MM.1S (cell line): ENCODE measurements at places on chromosomes 2 and 18.

DNA sequence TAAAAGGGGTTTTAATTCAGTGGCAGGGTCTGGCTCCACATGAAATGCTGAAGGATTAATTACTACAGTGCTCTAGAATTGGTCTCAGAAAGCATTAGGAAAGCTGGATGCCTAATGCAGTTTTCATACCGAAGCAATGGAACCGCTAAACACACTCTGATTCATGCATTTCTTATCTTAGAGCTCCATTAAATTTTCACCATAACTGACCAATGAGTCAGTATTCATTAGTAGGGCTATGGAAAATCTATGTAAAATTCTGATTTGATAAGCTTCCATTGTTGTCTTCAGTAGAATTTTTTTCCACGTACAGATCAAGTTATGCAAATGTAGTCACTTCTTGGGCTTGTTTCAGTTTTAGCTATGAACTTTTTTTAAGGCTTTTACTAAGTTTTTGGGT is 359.9 kb downstream of the ARHGAP15 start:
- no peaks in the 10 kb centered on the region for H3K4me1 ChIP-seq
- no peak for DNase-seq
- H3K36me3 ChIP-seq = no peaks in the 10 kb centered on the region

GRCh38 chr18:45482286-45482685 is 133.0 kb upstream of the SLC14A2 start:
- H3K36me3 ChIP-seq = no peaks in the 10 kb centered on the region
- no peak overlapping the region for H3K27ac ChIP-seq
- no peak for DNase-seq
- H3K27me3 ChIP-seq = no peaks in the 10 kb centered on the region
- H3K4me3 ChIP-seq = no peak overlapping the region

DNA sequence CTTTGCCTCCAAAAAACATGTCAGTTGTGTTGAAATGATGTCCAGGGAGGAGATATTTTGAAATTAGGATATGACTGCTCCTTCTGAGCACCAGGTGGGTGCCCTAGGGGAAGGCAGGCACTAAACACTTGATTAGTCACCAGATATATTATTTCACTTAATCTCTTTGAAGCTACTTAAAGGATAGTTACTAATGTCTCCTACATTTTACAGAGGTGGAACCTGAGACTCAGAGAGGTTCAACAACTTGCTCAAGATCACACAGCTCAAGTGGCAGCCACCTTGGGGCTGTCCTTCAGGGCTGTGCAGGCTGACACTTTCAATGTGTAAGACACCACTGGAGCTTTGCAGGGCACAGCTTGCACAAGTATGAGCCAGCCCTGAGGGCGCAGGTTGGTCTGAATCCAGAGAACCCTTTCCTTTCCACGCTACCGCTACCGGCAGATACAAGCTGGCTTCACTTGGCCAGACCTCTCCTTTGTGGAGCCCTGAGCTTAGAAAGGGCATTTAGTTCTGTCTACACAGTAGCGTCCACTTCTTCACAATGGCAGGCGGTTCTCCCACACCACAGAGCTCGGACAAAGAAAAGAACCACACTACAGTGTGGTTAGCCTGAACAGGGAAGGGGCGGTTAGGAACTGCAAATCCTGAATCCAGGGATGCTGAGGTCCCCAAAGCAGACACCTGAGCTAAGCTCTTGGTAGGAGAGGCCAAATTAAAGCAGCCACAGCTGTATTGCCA is 16.4 kb downstream of the ALPK2 start:
- H3K27me3 ChIP-seq = no peaks in the 10 kb centered on the region
- H3K4me1 ChIP-seq = peaks cover 20% of the 10 kb centered on the region
- DNase-seq = no peak
- no peak overlapping the region for H3K27ac ChIP-seq

DNA sequence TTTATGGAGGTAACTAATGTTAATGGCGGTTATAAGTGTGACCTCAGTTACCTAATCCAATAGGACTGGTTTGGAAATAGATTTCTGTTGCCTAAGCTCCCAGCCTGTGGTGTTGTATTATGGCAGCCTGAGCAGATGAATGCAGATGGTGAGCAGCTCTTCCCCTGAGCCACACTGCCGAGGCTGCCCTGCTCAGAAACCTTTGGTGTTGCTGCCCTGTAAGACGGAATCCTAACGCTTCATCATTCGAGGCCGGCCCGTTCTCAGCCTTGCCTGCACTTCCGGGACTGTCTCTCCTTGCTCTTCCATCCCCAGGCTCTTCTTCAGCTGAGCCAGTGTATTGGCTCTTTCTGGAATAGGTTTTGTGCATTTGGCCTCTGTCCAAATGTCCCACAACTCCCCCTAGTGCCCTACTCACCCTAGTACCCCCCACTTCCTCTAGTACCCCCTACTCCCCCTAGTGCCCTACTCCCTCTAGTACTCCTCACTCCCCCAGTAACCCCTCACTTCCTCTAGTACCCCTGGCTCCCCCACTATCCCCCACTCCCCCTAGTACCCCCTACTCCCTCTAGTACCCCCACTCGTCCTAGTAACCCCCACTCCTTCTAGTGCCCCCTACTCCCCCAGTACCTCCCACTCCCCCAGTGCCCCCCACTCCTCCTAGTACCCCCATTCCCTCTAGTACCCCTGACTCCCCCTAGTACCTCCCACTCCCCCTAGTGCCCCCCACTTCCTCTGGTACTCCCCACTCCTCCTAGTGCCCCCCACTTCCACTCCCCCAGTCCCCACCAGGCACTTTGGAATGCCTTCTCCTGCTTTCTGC is 106.0 kb upstream of the TAF1B start:
- H3K36me3 ChIP-seq = no peaks in the 10 kb centered on the region
- H3K27ac ChIP-seq = no peak overlapping the region
- DNase-seq = peak; percentile 48
- H3K4me3 ChIP-seq = no peak overlapping the region

- no peak overlapping the region for H3K27ac ChIP-seq
- H3K4me3 ChIP-seq = no peak overlapping the region
- no peak for DNase-seq
- H3K27me3 ChIP-seq = no peaks in the 10 kb centered on the region
Observed at GRCh38 chr2:206144383-206144782, 14.9 kb downstream of the NDUFS1 start.

DNA sequence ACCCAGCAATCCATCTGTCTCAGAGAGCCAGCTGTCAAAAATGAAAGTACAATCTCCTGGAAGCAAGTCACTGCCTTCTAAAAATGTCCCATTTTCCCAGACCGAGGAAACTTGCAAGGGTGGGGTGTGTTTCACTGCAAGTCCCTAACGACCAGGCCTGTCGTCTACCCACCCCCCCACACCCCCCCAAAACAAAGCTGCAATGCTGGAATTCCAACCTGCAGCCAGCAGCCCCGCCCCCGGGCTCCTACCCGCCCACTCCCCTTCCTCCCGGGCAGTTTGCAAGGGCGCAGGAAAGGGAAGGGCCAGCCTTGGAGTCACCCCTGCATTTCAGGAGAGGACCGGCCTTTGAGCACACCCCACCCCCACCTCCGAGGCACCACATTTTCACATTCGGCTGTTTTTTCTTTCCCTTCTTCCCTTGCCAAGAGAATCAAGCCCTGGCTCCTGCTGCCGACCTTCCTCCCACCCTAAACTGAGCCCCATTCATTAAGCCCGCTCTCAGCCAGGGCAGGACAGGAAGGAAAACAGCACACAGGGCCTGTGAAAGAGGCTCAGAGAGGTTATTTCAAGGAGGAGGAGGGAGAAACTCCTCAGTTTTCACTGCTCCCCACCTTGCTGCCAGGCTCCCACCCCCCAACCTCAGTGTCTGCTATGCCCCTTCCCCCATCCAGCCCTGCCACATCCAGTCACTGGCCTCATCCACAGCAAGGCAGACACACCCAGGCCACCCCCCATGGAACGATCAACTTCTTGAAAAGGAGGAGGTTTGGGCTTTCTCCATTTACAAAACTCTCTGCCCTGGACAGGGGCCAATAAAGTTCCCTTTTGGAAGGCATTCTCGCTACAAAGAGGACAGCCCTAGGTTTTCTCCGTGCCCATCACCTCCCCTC is 11.3 kb downstream of the SMAD7 start:
- H3K27me3 ChIP-seq = no peaks in the 10 kb centered on the region
- no peak for DNase-seq
- H3K4me3 ChIP-seq = peak overlapping the region; percentile 97
- peak overlapping the region; percentile 97; the same call in 1 of the 2 replicates for H3K27ac ChIP-seq

- no peaks in the 10 kb centered on the region for H3K27me3 ChIP-seq
- no peak overlapping the region for H3K27ac ChIP-seq
- H3K36me3 ChIP-seq = no peaks in the 10 kb centered on the region
- H3K4me1 ChIP-seq = peaks cover 13% of the 10 kb centered on the region
- DNase-seq = no peak
Observed at GRCh38 chr2:44645937-44646336, 284.2 kb downstream of the CAMKMT start.

- H3K27me3 ChIP-seq = no peaks in the 10 kb centered on the region
- no peaks in the 10 kb centered on the region for H3K36me3 ChIP-seq
- H3K4me3 ChIP-seq = no peak overlapping the region
Observed at GRCh38 chr18:70149616-70150301, 55.7 kb downstream of the RTTN start.

GRCh38 chr2:172248785-172249187 is 146.1 kb upstream of the DLX2 start:
- no peaks in the 10 kb centered on the region for H3K27me3 ChIP-seq
- H3K4me1 ChIP-seq = no peaks in the 10 kb centered on the region
- H3K36me3 ChIP-seq = no peaks in the 10 kb centered on the region
- no peak overlapping the region for H3K4me3 ChIP-seq

DNA sequence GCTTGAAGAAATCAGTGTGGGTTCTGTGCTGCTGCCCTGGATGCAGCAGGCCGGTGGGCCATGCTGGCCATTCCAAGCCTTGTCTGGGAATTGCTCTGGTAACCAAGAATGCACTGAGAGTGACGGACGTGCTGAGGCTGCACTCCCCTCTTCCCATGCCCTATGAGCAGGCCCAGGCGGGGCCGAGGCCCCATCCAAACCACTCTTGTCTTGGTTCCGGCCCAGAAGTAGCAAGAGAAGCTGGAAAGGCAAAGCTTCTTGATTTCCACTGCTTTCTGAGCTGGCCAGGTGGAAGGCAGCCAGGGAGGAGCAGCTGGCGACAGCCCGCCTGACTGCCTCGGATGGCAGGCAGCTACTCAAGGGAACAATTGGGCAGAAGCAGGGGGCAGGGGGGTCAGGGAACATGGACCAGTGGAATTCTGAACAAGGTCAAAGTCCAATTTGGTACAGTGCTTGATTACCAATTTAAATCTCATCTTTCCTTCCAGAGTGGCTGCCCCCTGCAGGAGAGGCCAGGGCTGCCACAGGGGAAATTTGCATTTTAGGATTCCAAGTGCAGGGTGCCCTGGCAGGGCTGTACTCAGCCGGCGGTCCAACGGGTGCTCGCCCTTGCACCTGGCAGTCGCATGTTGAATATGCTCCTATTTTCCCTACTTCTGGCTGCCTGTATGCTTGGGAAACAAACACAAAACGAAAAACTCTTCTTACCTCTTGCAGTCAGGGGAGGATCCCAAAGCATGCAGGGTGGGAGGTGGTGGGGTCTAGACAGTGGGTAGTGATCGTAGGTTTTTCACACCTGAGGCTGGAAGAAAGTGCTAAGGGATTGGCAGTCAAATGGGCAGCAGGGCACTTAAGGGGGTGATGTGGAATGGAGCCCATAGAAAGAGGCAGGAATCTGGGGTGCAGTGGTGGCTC is 67.3 kb downstream of the LIPG start:
- no peaks in the 10 kb centered on the region for H3K36me3 ChIP-seq
- H3K27me3 ChIP-seq = no peaks in the 10 kb centered on the region
- no peak overlapping the region for H3K27ac ChIP-seq
- H3K4me3 ChIP-seq = no peak overlapping the region

- no peak overlapping the region for H3K27ac ChIP-seq
- no peaks in the 10 kb centered on the region for H3K36me3 ChIP-seq
- no peaks in the 10 kb centered on the region for H3K4me1 ChIP-seq
- no peaks in the 10 kb centered on the region for H3K27me3 ChIP-seq
- no peak overlapping the region for H3K4me3 ChIP-seq
- DNase-seq = no peak
Observed at GRCh38 chr2:73896362-73897239, 3.8 kb downstream of the ACTG2 start.

DNA sequence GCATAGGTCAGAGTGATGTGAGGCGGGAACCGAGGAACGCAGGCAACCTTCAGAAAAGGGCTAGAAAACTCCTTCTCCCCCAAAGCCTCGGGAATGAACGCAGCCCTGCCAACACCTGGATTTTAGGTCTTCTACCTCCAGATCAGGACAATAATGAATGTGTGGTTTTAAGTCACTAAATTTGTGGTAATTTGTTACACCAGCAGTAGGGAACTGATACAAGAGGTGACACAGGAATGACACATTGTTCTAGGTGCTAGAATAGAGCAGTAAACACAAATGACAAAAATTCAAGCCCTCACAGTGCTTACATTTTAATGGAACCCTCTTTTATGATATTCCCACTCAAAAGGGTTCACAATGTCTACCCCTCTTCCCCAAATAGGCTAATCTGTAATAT is 39.2 kb upstream of the EML4 start:
- H3K27ac ChIP-seq = peak overlapping the region; percentile 98
- H3K36me3 ChIP-seq = no peaks in the 10 kb centered on the region
- H3K4me1 ChIP-seq = peaks cover 64% of the 10 kb centered on the region
- H3K4me3 ChIP-seq = no peak overlapping the region

GRCh38 chr18:6624661-6625311 is 104.7 kb upstream of the ARHGAP28 start:
- no peak overlapping the region for H3K27ac ChIP-seq
- no peaks in the 10 kb centered on the region for H3K4me1 ChIP-seq
- H3K4me3 ChIP-seq = no peak overlapping the region
- no peaks in the 10 kb centered on the region for H3K27me3 ChIP-seq
- no peaks in the 10 kb centered on the region for H3K36me3 ChIP-seq
- no peak for DNase-seq

DNA sequence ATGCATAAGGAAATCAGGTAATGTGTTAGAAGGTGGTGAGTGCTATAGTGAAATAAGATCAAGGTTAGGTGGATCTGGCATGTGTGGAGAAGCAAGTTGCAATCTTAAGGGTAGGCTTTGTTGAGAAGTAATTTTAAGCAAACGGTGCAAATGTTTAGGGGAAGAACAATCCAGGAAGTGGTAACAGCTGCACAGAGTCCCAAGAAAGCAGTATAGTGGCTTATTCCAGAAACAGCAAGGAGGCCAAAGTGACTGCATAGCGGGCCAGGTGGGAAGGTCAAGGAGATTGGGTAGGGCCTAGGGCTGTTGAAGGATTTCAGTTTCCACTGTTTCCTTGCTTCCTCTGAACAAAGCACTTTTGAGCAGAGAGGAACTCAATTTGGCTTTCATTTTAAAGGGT is 30.0 kb upstream of the RAB1A start:
- no peak overlapping the region for H3K4me3 ChIP-seq
- H3K36me3 ChIP-seq = no peaks in the 10 kb centered on the region
- H3K27me3 ChIP-seq = no peaks in the 10 kb centered on the region
- H3K27ac ChIP-seq = no peak overlapping the region
- no peak for DNase-seq
- H3K4me1 ChIP-seq = peaks cover 7% of the 10 kb centered on the region

- peaks cover 96% of the 10 kb centered on the region for H3K27me3 ChIP-seq
- DNase-seq = no peak
- no peak overlapping the region for H3K4me3 ChIP-seq
- H3K4me1 ChIP-seq = no peaks in the 10 kb centered on the region
- no peaks in the 10 kb centered on the region for H3K36me3 ChIP-seq
Observed at GRCh38 chr2:240935103-240935876, 29.2 kb downstream of the CROCC2 start.

GRCh38 chr2:21052044-21052443 is 8.2 kb upstream of the APOB start:
- DNase-seq = no peak
- H3K4me3 ChIP-seq = no peak overlapping the region
- H3K27me3 ChIP-seq = no peaks in the 10 kb centered on the region
- H3K4me1 ChIP-seq = no peaks in the 10 kb centered on the region
